ENCODE measurements at places on chromosomes 3 and 15.

GRCh38 chr3:136105044-136105443, 91.1 kb downstream of the MSL2 start:
- no peak for DNase-seq

GRCh38 chr15:63531586-63531985, 27.2 kb downstream of the USP3 start:
- no peak for DNase-seq

GRCh38 chr3:50130436-50130835, 24.7 kb upstream of the SEMA3F start:
- DNase-seq = no peak

GRCh38 chr3:69738859-69739203, 433 bp upstream of the MITF start:
- DNase-seq = no peak

GRCh38 chr15:28109626-28110455, 10.7 kb upstream of the OCA2 start:
- no peak for DNase-seq

- no peak for DNase-seq
Observed at GRCh38 chr3:110791995-110792686, 279.5 kb upstream of the NECTIN3 start.

DNA sequence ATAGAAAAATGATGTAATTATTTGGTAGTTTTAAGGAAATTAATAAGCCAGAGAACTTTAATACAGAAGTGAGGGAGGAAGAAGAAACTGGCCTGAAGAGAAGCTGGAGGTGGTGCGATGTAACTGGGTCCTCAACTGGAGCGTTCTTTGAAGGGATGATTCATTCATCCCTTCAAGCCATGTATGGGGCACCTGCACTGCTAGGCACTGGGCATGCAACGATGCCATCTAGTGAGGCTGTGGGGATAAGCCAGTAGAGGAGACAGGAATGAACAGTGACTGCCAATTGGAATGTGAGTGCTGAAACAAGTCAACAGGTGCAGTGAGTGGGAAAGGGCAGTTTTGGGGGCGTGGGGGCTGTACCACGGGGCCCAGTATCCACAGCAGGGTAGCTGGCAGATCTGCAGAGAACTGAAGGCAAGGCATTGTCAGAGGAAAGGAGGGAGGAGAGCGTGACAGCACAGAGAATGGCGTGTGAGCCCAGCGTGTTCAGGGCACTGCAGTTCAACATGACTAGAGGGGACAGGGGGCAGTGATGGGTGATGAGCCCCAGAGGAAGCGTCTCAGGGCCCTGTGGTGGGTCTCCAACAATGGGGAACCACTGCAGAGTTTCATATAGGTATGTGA, 3.8 kb upstream of the KIF23 start:
- DNase-seq = no peak

DNA sequence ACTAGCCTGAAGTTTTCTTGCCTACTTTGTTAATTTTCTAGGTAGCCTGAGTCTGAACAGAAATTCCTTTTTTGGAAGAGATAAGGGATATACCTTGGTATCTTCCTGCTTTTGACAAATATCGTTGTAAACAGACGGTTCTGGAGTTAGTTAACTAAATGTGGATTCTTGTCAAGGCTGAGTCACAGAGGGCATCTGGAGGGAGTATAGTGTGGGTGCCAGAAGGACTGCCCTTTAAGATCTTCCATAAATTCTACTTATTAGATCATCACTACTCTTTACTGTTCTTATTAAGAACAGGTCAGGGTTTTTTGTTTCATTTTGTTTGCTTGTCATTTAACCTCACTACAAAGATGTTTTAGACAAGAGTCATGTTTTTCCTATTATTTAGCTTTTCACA, 125.3 kb upstream of the SKOR1 start:
- DNase-seq = no peak

Data from activated CD4-positive, alpha-beta T cell treated with anti-CD3 and anti-CD28 coated beads, Interleukin-2, amount 50 U/mL, for 1 hour (primary cell).